HFF-Myc (cell line): ENCODE measurements at places on chromosomes 3 and 15.

DNA sequence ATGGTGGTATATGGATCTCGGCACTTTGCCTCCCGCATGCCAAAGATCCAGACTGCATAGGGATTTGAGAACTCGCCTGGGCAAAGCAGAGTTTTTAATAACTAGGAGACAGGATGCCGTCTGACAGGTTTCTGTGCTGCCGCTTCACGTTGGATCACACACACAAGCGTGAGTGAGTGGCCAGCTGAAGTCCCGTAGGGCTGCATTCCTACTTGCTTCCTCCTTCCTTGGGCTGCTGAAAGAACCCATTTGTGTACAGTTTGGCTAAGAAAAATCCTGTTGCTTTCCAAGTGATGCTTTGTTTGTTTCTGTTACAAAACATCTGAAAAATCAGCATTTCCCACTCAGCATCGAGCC lies 604.3 kb upstream of the CFAP20DC start:
- DNase-seq = no peak

DNA sequence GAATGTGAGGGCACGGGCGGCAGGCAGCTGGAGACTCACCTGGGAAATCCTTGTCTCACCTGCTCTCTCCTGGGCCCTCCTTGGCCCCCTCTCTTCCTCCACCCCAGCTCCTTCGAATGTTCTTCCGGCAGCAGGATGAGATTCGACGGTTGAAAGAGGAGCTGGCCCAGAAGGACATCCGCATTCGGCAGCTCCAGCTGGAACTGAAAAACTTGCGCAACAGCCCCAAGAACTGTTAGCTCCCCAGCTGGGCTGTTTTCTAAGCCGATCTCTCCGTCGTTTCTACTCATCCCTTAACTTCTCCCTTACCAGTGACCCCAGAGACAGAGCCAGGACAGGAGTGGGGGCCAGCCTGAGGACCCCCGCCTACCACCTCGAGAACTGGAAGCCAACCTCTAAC lies 95.0 kb downstream of the ANP32A start:
- peak; percentile 5 for DNase-seq

GRCh38 chr3:6089780-6090179 lies 771.1 kb upstream of the GRM7 start:
- DNase-seq = no peak

- DNase-seq = no peak
Observed at GRCh38 chr15:94793641-94794040, 562.3 kb downstream of the MCTP2 start.

GRCh38 chr3:189512821-189513220 lies 118.4 kb upstream of the TP63 start:
- DNase-seq = no peak

DNA sequence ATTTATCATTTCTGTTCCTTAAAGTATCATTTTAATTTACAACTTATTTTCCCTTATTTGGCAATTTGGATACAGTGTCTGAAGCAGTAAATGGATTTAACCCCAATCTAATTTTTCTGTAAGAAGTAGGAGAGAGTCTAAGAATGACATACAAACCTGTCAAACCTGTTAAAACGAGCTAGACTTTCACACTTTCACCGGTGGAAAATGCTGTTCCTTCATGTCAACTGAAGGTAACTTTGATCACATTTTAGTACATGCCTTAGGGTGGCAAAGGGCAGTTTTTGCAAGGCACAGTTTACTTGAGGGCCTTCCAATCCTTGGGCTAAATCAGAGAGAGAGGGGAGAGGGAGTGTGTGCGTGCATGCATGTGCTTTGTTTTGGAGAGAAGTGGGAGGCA lies 221.4 kb downstream of the THSD4 start:
- DNase-seq = no peak

- no peak for DNase-seq
Observed at GRCh38 chr3:105813710-105814109, 55.1 kb downstream of the CBLB start.

DNA sequence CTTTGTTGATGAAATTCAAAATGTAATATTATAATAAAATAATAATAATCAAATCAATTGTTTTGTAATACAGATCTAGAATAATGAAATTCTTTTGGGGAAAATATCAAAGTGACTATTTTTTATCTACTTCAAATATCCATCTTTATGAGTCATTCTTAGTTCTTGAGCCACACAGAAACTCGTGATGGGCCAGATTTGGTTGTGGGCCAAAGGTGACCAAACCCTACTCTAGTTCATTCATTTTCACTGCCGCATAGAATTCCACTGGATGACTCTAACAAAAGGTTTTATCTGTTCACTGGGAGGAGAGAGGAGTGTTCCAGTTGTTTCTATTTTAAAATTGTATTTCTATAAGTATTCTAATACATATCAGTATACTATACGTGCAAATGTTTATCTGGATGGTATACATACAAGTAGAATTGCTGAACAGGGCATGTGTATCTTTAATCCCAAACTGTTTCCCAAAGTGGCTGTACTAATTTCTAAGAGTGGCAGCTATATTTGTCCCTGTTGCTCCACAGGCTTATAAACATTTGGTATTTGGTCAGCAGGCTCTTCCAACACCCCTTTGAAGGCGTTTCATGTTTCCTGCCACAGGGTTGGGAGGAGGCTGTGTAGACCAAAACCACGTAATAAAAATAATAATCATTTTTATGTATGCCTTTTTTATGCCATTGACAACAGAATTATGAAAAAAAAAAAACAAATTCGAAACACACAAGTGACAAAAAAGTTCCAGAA lies 7.3 kb upstream of the RTP3 start:
- DNase-seq = no peak

GRCh38 chr3:46410669-46411068 lies 3.6 kb downstream of the CCRL2 start:
- DNase-seq = no peak

DNA sequence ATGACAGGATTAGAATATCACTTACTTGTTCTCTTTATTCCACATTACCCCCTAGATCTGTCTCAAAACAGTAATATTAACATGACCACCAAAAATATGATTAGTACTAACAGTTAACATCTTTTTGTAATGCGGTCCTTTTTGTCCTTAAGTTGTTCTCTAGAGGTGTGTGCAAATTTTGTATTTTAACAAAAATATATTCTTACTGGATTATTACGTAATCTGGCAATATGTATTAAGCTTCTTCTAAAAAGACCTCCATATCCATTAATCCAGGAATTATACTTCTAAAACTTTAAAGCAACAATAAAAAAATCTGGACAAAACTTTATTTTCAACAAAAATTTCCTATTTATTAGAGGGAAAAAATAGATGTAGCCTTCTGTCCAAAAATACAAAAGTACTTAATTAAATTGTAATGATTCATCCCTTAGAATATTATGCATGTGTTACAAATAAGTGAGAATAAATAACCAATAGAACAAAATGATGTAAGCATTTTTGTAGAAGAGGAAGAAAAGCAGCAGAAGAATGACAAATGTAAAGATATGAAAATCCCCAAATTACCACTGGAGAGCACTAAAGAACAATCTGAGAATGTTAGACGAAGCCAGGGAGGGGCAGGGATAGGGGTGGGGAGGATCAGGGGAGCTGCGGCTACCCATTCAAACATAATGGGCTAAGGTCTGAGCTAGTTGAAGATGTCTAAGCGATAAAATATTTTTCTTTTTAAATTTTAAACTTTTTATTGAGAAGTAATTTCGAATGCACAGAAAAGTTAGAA lies 945.6 kb downstream of the MCTP2 start:
- DNase-seq = no peak

DNA sequence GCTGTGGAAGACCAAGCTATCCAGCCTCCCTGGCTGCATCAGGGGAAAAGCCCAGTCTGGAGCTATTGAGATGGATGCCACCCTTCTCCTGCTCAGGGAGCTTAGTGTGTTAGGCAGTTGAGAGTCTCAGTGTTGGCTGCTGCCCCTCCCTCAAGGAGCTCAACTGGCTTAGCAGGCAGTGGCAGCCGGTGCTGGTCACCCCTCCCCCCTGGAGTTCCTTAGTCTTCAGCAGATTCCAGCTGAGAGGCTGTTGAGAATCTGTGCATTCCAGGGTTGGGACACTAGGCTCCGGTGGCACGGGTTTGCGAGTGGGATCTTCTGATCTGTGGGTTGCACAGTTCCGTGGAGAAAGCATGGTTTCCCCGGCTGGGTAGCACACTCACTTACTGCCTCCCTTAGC lies 883.8 kb downstream of the NSUN3 start:
- DNase-seq = no peak

- DNase-seq = peak; percentile 90
Observed at GRCh38 chr3:110576960-110577359, 494.7 kb upstream of the NECTIN3 start.

- DNase-seq = peak; percentile 62
Observed at GRCh38 chr3:183298701-183299153, 45.7 kb downstream of the B3GNT5 start.

DNA sequence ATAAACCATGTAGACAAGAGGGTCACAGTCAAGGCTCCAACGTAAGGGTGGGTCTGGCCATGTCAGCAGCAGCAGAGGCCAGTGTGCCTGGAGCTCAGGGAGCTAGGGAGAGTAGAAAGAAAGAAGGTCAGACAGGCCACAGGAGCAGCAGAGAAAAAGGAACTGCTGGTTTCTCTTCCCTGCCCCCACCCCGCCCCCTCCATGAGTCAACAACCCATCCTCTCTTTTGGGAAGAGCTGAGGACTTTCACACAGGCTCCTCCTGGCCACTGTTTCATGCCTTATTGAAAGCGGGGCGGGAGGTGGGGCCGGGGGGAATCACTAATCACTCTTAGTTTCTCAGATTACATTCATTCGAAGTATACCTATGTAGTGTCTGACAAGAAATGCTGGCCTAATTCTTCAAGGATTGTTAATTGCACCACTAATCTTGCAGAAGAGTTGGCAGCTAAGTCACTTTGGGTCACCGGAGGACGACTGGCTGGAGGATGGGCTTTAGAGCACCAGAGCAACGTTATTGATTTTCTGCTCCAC lies 9.1 kb upstream of the SCG3 start:
- no peak for DNase-seq

- peak; percentile 6 for DNase-seq
Observed at GRCh38 chr15:59687836-59688235, 1.3 kb downstream of the BNIP2 start.

DNA sequence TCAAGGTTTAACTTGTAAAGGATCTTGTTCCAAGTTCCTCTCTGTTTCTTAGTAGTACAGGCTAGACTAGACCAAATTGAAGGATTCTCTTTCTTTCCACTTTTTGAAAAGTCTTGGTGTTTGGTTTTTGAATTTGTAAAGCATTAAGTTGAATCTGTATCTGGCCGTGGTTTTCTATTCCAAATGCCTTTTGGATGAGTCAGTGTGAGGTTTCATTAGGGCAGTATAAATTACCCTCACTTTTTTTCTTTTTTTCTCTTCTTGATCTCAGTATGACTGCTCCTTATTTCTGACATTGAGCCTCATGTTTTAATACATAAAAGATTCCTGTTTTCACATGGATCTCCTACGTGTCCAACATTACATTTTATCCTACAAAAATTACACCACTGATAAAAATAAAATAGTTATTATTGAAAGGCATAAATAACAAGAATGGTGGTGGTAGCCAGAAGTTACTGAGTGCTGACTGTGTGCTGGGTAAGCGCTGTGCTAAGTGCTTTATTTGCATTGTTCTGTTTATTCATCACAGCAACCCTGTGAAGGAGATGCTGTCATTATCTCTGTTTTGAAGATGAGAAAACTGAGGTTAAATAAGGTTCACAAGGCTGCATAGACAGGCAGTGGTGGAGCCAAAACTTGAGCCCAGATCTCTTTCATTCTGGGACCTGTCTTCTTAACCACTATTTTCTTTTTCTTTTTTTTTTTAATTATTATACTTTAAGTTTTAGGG lies 48.3 kb downstream of the MITF start:
- DNase-seq = peak; percentile 60

DNA sequence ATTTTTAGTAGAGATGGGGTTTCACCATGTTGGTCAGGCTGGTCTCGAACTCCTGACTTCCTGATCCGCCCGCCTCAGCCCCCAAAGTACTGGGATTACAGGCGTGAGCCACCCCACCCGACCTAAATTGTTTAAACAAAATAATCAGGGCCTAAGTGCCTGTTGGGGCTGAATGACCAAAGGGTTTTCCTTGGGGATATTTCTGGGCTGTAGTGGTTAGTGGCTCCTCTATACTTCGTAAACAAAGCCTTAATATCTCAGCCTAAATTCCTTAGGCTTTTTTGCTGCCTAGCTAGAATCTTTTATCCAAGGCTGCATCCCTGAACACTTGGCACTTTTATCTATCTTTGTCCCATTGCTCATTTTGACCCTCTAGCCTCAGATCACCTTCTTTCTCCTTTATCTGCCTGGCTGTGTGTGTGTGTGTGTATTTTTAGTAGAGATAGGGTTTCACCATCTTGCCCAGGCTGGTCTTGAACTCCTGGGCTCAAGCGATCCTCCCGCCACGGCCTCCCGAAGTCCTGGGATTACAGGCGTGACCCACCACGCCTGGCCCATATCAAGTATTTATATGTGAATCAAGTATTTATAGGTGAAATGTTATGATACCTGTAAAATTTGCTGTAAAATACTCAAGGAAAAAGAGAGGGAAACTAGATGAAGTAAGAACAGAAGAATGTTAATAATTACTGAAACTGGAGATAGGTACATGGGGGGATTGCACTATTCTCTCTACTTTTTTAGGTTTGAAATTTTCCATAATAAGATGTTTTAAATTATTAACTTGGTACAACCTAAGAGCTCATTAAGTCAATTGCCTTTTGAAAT lies 1.8 kb downstream of the NUSAP1 start:
- DNase-seq = no peak

- no peak for DNase-seq
Observed at GRCh38 chr15:66740802-66741201, 38.8 kb downstream of the SMAD6 start.

GRCh38 chr15:58441376-58442070 lies 9.7 kb downstream of the LIPC start:
- peak; percentile 92 for DNase-seq

DNA sequence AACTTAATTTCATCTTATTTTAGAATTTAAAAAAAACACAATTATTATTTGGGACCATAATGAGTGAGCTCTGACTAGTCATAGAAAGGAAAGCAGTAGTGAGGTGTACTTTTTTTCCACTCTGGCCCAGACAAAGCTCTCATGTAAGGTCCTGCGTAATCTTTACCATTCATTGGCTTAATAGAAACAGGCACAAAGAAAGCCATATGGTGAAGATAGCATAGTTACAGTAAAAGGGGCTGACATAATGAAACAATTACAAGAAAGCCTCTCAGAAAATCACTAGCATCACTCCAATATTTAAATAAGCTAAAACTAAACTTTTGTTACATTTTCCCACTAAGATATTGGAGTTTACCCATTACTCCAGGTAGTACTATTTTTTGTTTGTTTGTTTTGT lies 384.6 kb upstream of the ALCAM start:
- no peak for DNase-seq

GRCh38 chr3:10277115-10277625 lies 15.6 kb downstream of the GHRL start:
- no peak for DNase-seq
